Right renal cortex interstitium (tissue), 3 donors: ENCODE measurements at places on chromosomes 3 and 15. TPM values are rescaled to one million over a fixed set of nuclear protein-coding genes. Genes with fewer than 3 reads are reported as not detected.

DNA sequence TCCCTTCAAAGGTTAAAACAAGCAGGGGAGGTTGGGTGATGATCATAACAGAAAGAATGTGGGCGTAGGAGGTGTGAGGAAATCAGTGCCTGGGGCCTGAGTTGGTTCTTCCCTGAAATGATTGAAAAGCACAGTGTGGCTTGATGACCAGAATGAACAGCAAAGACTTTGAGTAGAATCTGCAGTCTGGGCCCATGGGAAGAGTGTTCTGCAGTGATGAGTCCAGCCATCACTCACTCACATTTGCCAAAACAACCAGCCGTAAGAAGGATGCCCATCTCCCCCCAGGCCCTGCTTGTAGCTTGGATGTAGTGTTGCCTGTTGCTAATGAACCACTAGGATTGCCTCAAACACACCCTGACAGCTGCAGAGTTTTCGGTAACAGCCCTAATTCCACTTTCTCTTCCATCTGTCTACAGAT lies 67.9 kb downstream of the VGLL3 start:
- DNase-seq = no peak

DNA sequence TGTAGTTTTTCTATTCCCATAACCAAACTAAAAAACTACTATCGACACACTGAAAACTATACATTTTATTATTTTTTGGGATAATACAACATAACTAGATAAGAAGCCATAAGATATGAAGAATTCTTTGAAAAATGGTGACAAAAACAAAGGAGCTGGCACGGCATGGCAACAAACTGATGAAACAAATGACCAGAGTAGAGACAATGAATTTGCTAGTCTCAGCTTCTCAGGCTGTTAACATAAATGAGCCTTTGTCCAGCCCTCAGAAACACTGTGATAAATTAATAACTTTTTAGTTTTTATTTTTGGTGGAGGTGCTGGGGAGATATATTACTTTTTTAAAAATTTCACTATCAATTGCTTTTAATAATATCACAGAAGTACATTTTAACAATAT lies 100.7 kb downstream of the SMARCC1 start:
- no peak for DNase-seq

DNA sequence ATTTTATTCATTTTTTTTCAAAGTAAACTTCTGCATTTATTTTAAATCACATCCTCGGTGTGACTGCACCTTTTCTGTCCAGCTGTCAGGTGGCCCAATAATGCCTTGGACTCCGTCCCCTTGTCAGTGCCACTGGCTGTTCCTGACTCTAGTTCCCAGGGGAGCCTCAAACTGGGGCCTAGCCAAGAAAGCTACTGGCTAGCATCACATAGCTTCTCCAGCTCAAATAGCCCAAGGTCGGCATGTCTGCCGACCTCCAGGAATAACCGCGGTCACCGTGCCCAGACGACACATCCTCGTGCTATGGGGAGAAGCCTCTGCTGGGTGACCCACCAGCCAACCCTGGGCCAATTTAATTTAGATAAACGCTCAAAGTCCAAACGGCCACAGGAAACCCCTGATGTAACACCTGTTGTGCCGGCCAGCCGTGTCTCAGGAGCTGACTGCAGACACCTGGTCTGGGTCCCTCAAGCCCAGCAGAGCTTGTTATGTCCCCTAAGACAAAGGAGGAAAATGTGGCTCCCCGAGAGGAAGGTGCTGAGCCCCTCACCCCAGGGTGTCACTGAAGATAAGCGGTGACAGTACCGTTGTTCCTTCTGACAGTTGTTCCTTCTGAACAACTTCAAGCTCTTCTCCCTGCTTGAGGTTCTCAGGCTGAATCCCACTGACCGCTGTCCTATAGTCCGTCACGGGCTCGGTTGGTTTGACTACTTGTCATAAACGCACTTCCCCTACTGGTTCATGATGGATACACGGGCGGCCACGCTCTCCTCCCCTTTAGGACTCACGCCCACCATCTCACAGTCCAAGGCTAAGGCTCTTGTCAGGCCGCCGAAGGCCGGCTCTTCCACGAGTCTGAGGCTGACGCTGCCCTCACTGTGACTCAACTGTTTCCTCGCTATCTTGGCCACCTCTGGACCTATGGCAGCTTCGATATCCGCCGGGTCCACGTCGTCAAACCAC lies 126.2 kb downstream of the KLF13 start:
- DNase-seq = no peak

DNA sequence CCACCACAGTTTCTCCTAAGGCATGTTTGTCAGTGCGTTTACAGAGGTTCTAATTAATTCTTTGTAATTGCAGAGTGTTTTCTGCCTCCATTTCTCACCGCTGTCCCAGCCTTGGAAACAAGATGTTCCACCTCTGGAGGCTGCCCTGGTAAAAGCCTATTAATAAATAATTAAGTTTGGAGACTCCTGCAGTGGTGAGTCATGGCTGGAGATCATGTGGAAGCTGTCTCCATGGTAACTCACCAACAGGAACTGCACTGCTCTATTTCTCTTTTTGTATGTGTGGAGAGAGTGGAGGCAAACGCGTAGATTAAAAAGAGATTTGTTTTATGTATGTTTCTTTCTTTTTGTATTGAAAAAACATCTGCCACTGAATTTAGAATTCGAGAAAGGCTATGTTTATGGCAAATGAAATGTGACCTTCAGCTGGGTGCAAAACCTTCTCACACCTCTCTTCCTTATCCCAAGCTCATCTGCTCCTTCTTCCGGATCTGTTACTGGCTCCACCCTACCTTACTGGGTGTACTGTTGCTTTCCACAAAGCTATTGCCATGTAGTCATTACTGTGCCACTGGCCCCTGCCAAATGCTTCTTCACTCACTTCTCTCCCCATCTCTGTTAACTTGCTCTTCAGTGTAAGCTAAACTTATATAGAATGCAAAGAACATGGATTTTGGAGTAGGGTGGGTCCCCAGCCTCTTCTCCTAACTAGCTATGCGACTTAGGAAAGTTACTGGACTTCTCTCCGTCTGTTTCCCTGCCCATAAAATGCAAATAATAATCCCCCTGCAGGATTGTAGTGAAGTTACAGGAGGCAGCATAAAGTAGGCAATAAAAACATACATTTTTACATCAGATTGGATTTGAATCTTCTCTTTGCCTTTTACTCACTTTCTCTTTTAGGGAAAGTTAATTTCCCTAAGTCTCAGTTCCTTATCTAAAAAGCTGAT lies 778.5 kb downstream of the NTRK3 start:
- no peak for DNase-seq

GRCh38 chr3:115931581-115931980 lies 308.3 kb downstream of the GAP43 start:
- no peak for DNase-seq

GRCh38 chr3:117977504-117978228 lies 1057.0 kb downstream of the IGSF11 start:
- no peak for DNase-seq

DNA sequence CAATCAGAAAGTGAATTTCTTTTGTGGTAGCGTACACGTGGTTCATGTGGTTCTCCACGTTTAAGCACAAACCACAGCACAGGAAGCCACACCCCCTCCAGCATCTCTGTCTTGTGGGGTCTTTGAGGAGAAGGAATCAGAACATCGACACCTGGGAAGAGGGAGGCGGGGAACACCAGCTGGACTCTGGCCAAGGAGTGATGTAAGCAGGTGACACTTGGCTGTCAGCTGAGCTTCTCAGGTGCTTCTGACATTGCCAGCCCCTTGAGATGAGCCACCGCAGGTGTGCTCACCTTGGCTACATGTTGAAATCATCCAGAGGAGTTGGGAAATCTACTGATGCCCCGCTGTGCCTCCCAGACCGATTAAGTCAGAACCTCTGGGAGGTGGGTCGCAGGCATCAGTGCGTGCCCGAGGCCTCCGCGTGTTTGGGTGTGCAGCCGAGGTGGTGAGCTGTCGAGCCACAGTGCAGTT lies 85.0 kb downstream of the FAM81A start:
- DNase-seq = no peak

DNA sequence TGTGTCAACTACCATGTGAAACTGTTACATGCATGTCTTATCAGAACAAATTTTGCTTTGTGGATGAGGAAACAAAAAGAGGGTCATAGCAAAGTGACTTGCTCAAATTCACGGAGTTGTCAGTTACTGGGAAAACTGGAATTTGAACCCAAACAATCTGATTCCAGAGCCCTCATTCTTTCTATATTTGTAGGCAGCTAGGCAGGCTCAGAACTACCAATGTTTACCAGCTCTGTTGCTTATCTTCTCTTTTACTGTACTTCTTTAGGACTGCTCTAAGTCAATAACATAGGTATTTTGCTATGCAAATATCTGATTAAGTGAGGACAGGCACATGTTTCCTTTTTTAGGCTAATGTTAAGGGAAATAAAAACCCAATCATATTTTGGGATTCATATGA lies 450.5 kb downstream of the ZPLD1 start:
- DNase-seq = no peak

Gene MAGI1
- 29.3 TPM for polyA plus RNA-seq

Gene CYP1A2
- polyA plus RNA-seq = 0.11 TPM

Gene MINAR1
- 1.2 TPM for polyA plus RNA-seq
